ENCODE measurements at places on chromosomes 12 and 14.

- DNase-seq = no peak
Measured at GRCh38 chr14:88228522-88229236, 94.4 kb downstream of the KCNK10 start.

- DNase-seq = no peak
Measured at GRCh38 chr14:104557086-104557485, 22.5 kb upstream of the C14orf180 start.

DNA sequence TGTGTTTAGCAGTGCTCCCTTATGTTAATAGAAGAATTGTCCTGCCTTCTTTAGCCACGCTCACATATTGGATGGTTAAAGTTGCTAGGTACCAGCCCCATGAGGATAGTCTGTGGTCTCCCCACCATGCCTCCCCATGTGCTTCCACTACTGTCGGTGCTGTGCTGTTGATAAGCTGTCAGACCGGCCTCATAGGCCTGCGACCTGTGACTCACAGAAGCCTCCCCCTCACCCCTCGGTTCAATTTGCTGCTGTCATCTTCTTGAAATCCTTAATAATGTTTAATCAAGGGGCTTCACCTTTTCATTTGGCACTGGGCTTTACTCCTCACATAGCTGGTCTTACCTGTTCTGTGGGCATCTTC lies 227.2 kb downstream of the NPAS3 start:
- DNase-seq = no peak

GRCh38 chr12:30286345-30286926 lies 409.2 kb downstream of the IPO8 start:
- peak; percentile 5 for DNase-seq

- DNase-seq = no peak
Measured at GRCh38 chr14:106738075-106738474, 1211.7 kb downstream of the TMEM121 start.

- DNase-seq = peak; percentile 51
Measured at GRCh38 chr12:52006726-52007157, at the start of gene TAMALIN. TAMALIN (plus strand) TSS chr12:52006946; CDS start chr12:52007020, 74 bp downstream.

GRCh38 chr12:122226366-122227125 lies 694 bp upstream of the DIABLO start:
- DNase-seq = no peak

- DNase-seq = no peak
Measured at GRCh38 chr14:32027255-32027939, 49.7 kb upstream of the ARHGAP5 start.

DNA sequence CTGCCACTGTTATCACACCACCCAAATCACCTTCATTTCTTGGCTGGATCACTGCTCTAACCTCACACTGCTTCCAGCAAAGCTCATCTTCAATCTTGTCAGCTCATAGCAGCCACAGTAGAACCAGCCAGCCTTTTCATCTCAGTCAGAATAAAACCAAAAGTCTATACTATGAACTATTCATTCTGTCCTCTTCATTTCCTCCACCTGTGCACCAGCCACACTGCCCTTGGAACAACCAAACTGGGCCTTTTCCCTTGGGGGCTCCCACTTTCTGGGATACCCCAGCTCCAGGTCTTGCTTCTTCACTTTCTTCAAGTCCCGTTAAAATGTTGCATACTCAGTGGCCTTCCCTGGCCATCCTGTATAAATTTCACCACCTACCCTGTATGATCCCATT lies 234.4 kb upstream of the DAAM1 start:
- DNase-seq = no peak

DNA sequence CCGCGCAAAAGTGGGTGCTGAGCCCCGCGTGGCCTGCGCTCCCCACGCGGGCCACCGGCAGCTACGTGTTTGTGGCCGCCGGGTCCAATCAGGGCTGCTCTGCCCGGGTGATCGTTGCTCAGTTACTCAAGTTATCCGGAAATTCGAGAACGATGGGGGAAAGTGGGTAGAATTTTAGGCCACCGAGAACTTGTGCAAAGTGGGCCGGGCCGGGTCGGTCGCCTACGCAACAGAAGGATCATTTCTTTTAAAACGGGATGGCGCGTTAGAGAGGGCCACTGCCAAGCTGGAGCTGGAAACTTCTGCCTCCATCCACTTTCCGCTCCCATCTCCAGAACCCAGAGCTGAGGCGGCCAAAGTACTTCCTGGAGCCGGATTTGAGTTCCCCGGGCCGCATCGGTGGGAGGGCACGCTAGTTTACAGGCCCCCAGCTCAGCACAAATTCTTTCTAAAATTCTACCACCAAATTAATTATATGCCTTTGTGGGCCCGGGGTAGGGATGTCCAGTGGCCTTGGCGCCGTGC lies 3.5 kb downstream of the RFX4 start:
- DNase-seq = no peak

DNA sequence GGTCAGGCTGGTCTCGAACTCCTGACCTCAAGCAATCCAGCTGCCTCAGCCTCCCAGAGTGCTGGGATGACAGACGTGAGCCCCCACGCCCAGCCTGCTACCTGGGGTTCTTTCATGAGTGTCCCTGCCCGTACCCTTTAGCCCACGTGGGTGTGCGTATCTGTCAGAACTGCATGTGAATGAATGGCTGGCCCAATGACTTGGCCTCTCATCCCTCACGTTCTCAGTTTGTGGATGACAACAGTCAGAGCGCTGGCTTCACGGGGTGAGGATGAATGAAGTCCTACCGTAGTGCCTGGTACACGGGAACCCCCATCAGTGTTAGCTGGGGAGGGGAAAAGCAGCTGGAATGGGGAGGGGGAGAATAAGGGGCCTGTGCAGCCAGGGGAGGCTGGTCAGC lies 16.1 kb upstream of the ZDHHC22 start:
- no peak for DNase-seq

- DNase-seq = no peak
Measured at GRCh38 chr12:25187781-25188180, 7.2 kb downstream of the DNAI7 start.

GRCh38 chr14:52434955-52435354 lies 117.3 kb downstream of the TXNDC16 start:
- DNase-seq = no peak

GRCh38 chr12:57474862-57475261 lies 4.8 kb downstream of the ARHGAP9 start:
- no peak for DNase-seq

GRCh38 chr12:53225635-53226424 lies 6.2 kb downstream of the RARG start:
- no peak for DNase-seq

- DNase-seq = no peak
Measured at GRCh38 chr12:128699106-128699505, 124.7 kb downstream of the SLC15A4 start.

- no peak for DNase-seq
Measured at GRCh38 chr14:71525663-71526221, 406.5 kb upstream of the RGS6 start.

DNA sequence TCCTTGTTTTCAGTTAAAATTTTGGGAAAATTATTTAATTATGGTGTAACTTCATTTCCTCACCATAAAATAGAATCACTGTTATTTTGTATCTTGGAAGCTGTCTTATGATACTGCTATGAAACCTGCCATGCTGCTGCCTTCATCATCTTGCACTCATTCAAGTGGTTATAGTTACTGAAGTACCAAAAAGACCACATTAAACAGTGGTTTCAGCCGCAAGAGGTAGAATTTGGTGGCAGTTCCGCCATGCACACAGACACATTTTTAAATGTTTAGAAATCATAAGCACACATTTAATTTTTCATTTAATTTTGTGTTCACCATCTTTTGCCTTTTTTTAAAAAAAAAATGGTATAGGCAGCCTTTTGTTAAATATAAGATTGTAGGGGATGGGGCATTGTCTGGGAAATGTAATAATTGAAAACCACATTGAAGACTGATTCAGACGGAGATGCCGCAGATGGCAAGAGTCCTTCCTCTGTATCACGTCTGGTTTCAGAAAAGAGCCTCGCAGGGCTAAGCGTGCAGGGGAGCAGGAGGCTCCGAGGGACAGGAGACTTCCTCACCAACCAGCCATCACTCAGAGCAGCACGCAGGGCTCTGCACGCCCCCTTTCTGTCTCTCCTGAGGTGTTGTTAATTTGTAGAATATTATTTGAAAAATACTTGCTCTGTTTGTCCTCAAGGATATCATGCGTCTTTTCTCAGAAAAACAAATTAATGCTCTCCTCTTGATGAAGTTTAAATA lies 115.2 kb upstream of the PELI2 start:
- DNase-seq = peak; percentile 96

DNA sequence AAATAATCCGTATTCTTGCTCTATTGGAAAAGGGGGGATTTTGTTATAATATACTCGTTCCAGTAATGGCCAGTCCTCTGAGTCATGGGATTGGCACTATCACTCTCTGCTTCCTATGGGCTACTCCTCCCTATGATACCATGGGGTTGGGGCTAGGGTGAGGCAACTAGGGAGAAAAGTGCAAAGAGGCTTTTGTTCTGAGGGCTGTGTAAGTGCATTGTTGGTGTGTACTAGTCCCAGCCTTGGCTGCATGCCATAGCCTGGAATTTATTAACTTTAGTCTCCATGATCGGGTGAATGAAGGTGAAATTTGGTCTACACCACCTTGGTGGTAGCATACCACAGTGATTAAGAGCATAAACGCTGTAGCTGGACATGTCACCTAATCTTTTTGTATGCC lies 247.6 kb downstream of the RPAP3 start:
- DNase-seq = no peak

GRCh38 chr12:12432364-12432763 lies 75.5 kb downstream of the BORCS5 start:
- no peak for DNase-seq

GRCh38 chr14:61296719-61297502 lies 15.8 kb upstream of the TMEM30B start:
- DNase-seq = peak; percentile 65

- no peak for DNase-seq
Measured at GRCh38 chr12:118332511-118332910, 40.2 kb downstream of the TAOK3 start.

DNA sequence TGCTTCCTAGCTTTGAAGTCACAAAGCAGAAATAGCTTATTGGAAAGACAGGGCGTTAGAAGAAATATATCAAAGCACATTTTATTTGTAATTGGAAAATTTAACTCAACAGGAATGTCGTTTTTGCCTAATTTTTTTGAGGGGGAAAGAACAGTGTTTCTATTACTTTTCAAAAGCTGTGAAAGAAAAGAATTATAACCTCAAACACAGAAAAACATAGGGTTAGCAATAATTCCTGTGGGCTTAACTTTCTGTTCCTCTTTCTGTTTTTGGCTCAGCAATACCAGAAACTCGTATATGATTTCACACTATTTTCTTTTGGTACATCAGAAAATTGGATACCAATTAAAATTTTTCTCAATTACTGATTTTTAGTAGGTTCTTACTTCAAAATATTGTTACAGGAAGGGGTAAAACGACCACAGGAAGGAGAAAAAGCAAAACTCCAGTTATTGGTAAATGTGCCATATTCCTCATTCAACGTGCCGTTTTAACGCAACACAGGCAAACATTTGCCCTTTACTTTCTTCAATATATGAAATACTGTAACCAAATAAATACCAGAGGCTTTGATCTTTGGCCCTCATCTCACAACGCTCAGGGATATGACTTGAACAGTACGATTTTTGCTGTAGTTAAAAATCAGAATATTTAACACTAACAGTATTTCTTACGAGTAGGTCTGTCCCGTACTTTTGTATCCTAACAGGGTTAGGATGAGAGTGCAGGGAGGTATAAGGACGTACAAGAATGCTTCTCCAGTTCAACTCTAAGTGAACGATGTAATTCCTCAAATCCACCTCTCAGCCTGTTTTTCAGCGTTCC lies 1.3 kb upstream of the RNU6-7 start:
- no peak for DNase-seq

DNA sequence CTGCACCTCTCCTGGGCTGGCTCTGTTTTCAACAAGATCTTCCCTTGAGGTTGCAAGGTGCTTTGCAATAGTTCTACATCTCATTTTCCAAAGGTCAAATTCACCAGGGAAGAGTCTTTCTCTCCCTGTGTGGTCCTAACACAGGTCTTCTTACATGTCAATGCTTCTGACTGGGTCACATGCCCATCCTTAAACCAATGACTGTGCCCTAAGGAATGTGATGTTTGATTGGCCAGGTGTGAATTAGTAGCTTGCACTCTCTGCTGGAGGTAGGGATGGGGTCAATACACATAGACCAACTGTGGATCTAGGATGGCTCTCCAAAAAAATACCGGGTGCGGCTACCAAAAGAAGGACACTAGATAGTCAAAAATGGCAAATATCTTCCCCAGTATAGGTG lies 19.9 kb upstream of the KCNK10 start:
- DNase-seq = no peak

GRCh38 chr12:25585021-25585523 lies 32.0 kb upstream of the LMNTD1 start:
- no peak for DNase-seq

- no peak for DNase-seq
Measured at GRCh38 chr12:50599366-50600095, 94.7 kb downstream of the DIP2B start.

GRCh38 chr12:5945071-5946008 lies at the start of gene ANO2:
ANO2 (minus strand) TSS chr12:5945259; CDS start chr12:5945217, 42 bp downstream.
- DNase-seq = no peak

- no peak for DNase-seq
Measured at GRCh38 chr12:39239490-39240486, 203.1 kb downstream of the KIF21A start.

DNA sequence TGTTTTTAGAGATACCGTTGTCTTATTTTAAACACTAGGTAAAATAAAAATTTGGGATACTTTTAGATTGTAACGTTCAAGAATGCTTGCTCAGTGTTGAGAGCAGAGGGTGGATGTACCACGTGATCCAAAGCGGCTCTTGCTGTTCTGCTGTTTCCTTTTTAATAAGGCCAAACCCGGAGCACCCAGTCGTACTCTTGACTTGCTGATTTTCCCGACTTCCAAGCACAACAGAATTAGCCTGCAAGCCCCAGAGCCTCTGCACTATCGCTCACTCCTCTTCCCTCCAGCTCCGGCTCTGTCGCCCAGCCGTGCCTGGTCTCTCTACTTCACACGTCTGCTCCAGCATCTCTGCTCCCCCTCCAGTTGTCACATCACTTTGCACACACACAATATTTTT lies 77.3 kb downstream of the EMP1 start:
- DNase-seq = no peak

DNA sequence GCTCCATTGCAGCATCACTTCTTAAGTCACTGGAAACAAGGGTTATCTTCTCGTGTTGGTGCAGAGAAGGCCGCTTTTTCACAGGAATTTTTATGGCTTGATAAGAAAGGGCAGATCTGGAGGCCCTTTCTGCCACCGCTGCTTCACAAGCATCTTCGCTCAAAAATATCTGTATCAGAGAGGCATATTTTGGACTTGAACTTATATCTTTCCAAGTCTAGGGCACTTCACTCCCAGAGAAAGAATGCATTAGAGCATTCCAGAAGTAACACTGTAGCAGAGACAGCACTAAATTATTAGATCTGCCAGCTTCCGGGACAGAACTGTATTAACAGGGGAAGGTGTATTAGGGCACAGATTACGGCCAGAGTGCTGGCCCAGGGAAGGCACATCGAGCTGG lies 151.7 kb upstream of the AMIGO2 start:
- DNase-seq = no peak

GRCh38 chr12:108269224-108269623 lies 69.9 kb downstream of the CMKLR1 start:
- no peak for DNase-seq

- DNase-seq = no peak
Measured at GRCh38 chr12:103207936-103208335, 250.5 kb downstream of the ASCL1 start.
